ENCODE measurements at places on chromosomes 6 and 20.

DNA sequence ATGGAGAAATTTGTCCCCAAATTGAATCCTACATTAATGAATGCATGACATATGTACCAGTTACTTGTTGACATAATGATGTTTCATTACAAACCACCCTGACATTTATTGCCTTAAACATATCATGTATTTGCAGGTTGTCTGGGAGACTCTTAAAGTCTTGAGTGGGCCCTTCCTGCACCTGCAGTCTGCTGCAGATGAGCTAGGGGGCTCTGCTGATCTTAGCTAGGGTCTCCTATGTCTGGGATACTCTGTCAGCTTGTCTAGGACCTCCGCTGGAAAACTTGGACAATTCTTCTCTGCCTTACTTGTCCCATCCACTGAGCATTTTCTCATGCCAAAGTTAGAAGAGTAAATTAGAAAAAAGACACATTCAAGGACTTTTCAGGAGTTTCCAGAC is 581.6 kb downstream of the HAO1 start:
- no peak for DNase-seq

DNA sequence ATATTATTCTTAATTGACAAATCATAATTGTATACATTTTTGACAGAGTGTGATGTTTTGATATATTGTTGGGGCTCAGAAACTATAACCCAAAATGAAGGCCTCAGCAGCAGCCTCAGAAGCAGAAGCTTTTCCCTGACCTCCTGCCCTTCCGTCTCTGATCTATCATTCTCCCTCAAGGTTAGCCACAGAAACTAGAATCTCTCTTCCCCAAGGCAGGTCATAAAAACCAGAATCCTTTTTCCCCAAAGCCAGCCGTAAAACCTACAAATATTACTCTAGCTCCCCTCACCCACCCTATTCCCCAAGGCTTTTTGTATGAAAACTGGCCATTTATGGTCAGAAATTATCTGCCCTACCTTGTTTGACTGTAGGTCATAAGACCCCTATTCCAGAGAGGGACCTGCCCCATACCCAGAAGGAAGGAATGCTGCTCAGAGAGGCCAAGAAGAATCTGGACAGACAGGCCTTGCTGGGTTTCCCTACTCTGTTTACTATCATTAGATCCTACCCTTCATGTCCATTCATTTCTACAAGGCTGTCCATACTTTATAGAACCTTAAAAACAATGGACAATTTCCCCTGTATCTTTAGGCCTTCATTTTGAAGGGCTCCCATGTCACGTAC is 14.5 kb downstream of the OR2B2 start:
- no peak for DNase-seq

GRCh38 chr20:12729326-12729725 is 279.4 kb upstream of the SPTLC3 start:
- no peak for DNase-seq

GRCh38 chr6:27601668-27602254 is 128.9 kb upstream of the ZNF184 start:
- no peak for DNase-seq

GRCh38 chr20:17431621-17432364 is 99.4 kb downstream of the BFSP1 start:
- DNase-seq: peak; percentile 19

DNA sequence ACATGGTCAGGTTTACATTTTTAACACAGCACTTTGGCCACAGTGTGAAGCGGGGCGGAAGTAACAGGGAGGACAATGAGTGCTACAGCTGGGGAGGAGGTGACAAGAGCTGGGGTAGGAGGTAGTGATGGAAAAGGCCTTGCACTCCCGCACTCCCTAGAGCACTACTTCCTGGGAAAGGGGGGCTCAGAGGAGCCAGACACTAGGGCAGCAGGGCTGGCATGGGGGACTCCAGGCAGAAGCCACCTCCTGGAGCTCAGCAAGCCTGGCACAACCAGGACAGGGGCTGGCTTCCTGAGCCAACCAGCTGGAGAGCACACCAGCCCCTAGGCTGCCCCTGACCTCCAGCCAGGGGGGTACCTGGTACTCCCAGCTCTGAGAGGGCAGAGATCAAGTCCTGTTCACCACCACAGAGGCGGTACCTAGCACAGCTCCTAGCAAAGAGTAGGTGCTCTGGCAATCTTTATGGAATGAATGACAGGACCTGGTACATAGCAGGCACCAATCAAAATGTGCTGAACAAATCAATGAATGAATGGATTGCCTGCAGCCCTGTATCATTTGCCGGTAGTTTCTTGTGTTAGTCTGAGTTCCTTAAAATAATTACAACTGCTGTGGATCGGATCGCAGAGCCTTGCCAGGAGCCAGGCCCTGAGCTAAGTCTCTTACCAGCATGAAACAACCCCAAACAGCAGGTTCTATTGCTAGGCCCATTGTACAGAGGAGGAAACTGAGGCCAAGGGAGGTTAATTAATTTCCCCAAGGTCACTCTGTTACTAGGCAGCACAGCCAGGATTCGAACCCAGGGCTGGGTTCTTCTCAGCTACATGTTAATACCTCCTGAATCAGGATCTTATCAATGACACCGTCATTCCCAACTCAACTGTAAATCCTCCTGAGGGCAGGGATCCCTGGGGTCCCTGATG is 15.5 kb downstream of the NOL4L start:
- no peak for DNase-seq

GRCh38 chr6:70166088-70166958 is 136.6 kb downstream of the COL9A1 start:
- no peak for DNase-seq

- DNase-seq: no peak
Observed at GRCh38 chr6:54578261-54578660, 268.3 kb upstream of the FAM83B start.

DNA sequence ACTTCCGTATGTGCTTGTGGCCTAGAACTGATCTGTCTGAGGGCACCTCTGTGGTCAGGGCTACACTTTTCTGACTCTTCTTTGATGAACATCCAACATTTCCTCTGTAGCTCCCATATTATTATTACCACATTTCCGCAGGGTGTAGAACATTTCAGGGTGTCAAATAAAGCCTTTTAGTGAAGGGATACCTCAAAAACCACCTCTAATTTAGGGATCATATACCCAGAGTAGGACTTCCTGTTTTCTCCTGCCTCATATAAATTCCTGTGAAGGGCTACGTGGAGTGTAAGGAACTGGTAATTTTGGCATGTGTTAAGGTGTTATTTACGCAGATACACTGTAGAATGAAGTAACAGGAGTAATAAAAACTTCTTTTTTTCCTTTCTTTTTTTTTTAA is 5.5 kb upstream of the MUC22 start:
- no peak for DNase-seq

- DNase-seq: no peak
Observed at GRCh38 chr20:18991012-18991411, 177.4 kb downstream of the SCP2D1 start.

- no peak for DNase-seq
Observed at GRCh38 chr6:112367628-112368027, 20.5 kb downstream of the RFPL4B start.

GRCh38 chr6:159809149-159809548 is 9.1 kb downstream of the PNLDC1 start:
- DNase-seq: no peak

- no peak for DNase-seq
Observed at GRCh38 chr6:7532821-7533220, 8.7 kb upstream of the DSP start.

DNA sequence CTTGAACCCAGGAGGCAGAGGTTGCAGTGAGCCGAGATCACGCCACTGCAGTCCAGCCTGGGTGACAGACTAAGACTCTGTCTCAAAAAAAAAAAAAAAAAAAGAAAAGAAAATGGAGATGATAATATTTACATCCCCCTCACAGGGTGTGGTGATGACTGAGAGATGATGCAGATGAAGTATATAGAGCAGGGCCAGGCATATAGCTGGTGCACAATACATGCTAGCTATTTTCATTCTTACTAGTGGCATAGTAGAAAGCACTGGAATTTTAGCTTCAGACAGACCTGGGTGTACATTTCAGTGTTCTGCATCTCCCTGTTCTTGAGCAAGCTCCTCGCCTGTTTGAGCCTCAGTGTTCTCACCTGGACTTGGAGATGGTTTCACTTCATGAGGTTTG is 36.9 kb downstream of the CEBPB start:
- no peak for DNase-seq

- no peak for DNase-seq
Observed at GRCh38 chr6:151387175-151387970, 4.0 kb downstream of the ZBTB2 start.

DNA sequence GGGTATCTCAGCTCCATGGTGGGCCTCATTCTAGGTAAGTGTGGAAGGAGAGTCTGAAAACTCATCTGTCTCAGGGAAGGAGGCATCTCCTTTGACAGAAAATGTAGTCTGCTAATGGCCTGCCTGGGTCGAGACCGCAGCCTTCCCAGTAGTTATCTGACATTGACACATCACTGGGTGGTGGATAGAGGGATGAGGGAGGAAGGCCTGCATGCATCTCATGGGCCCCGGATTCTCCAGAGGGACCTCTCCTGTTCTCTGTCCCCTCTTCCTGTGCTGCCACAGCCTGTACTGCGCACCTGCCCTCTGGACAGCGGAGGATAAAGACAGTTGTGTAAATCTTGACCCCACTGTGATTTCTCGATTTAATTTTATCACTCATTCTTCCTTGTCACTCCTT is 4.7 kb downstream of the PCMTD2 start:
- DNase-seq: no peak

DNA sequence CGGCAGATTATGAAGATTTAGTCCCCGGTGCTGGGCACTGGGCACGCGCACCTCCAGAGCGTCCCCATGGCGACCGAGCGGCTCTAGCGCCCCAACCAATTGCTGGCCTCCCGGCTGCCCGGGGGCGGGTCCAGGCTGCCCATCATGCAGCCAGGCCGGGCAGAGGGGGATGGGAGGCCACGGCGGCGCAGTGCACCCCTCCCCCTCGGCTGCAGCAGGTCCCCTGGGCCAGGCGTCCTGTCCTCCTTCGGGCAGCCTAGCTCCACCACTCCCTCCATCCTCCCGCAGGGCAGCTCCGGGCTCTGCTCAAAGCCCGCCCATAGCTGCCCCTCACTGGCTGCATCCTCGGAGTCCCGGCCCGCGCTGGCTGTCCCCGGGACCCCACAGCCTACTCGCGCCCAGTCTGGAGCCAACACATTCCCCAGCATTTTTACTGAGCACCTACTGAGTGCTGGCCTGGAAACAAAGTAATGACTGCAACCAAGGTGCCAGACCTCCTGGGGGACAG is 99.4 kb downstream of the ASXL1 start:
- peak; percentile 65 for DNase-seq

Measured in uterus (tissue), 4 donors.